Karpas-422 (cell line): ENCODE measurements at places on chromosomes 16 and 17. TPM values are rescaled to one million over a fixed set of nuclear protein-coding genes. Genes with fewer than 3 reads are reported as not detected.

DNA sequence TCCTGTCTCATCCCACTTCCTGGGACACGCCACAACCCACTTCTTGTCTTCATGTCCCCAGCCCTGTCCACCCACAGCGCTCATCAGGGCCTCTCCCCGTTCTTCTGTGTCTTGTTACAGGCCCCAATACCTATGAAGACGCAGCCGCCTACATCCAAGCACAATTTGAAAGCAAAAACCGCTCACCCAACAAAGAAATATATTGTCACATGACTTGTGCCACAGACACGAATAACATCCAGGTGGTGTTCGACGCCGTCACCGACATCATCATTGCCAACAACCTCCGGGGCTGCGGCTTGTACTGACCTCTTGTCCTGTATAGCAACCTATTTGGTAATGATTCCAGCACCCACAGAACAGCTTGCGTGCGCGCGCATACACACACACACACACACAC is 70.6 kb downstream of the AMFR start:
- H3K27me3 ChIP-seq = no peaks in the 10 kb centered on the region
- DNase-seq = no peak
- no peaks in the 10 kb centered on the region for H3K36me3 ChIP-seq
- H3K4me1 ChIP-seq = peaks cover 34% of the 10 kb centered on the region
- no peak overlapping the region for H3K27ac ChIP-seq

- H3K27me3 ChIP-seq = no peaks in the 10 kb centered on the region
- no peak for DNase-seq
- no peaks in the 10 kb centered on the region for H3K36me3 ChIP-seq
- H3K27ac ChIP-seq = no peak overlapping the region
- H3K4me3 ChIP-seq = no peak overlapping the region
Measured at GRCh38 chr16:85169333-85170065, 57.2 kb upstream of the CIBAR2 start.

LRRC75A gene
- total RNA-seq = 2.4 and 5.2 TPM in 2 replicates

HBM gene
- not detected in 2 replicates for total RNA-seq

DNA sequence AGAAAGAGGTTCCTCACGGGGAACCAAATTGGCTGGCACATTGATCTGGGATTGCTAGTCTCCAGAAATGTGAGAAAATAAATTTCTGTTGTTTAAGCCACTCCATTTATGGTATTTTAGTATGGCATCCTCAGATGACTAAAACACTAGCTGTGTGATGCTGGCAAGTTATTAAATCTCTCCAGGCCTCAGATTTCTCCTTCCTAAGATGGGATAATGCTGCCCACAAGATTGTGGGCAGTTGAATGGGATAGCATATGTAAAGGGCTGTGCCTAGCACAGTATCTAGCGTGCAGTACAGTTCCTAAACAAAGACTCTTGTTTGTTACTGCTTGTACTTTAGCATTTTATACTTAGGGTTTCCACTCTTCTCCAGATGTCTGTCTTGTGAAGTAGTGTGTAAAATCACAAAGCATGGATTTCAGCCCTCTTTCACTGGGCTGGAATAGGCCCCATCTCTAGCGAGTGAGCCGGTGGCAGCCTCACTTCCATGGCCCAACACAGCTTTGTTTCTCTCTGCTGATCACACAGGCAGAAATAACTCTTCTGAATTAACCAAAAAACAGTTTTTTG is 38.2 kb upstream of the PHAF1 start:
- H3K27ac ChIP-seq = no peak overlapping the region
- no peak overlapping the region for H3K4me3 ChIP-seq
- no peaks in the 10 kb centered on the region for H3K4me1 ChIP-seq
- H3K27me3 ChIP-seq = no peaks in the 10 kb centered on the region
- DNase-seq = no peak

GRCh38 chr17:20987511-20987910 is 55.3 kb downstream of the USP22 start:
- no peaks in the 10 kb centered on the region for H3K27me3 ChIP-seq
- no peaks in the 10 kb centered on the region for H3K4me1 ChIP-seq
- no peaks in the 10 kb centered on the region for H3K36me3 ChIP-seq
- no peak overlapping the region for H3K4me3 ChIP-seq

RNF157 gene
- not detected in 2 replicates for total RNA-seq

GRCh38 chr16:65825191-65825856 is 541.2 kb upstream of the CDH5 start:
- no peak for DNase-seq
- no peak overlapping the region for H3K27ac ChIP-seq
- H3K36me3 ChIP-seq = no peaks in the 10 kb centered on the region
- no peak overlapping the region for H3K4me3 ChIP-seq

- peak overlapping the region; percentile 80 for H3K4me3 ChIP-seq
- H3K36me3 ChIP-seq = no peaks in the 10 kb centered on the region
- peak; percentile 93 for DNase-seq
- no peaks in the 10 kb centered on the region for H3K27me3 ChIP-seq
- H3K27ac ChIP-seq = peak overlapping the region; percentile 66
- peaks cover 41% of the 10 kb centered on the region for H3K4me1 ChIP-seq
Measured at GRCh38 chr17:48012151-48012520, 25.5 kb downstream of the COPZ2 start.

DNA sequence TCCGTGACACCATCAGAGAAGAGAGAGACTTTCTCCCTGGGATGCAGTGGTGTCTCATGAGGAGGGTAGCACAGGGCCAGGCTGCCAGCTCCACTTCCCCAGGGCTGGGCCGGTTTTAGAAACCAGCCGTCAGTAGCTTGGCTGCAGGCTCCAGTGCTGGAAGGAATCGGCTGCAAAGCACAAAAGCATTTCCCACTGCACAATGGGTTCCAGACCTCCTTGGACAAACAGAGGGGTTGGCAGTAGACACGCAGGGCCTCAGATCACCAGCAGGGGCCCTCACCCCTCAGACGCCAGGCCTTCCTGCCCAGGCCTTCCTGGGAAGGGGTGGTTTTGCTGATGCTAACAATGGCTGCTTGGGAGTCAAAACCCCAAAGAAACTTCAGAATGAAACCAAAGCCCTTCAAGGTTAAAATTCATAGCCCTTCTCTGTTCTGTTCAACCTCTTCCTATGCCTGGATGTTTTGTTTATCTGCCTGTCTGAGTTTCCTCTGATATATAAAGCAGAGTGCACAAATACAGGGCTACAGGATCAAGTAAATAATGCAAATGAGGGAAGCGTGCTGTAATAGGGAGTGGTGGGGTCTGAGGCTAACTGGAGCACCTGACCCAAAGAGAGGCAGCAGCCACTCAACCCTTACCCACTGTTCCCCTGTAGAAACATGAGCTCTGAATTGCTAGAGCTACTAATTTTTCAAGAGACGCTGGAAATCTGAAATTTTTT is 26.2 kb downstream of the TEKT5 start:
- no peak overlapping the region for H3K4me3 ChIP-seq
- no peaks in the 10 kb centered on the region for H3K27me3 ChIP-seq
- peak; percentile 67 for DNase-seq
- no peaks in the 10 kb centered on the region for H3K36me3 ChIP-seq
- no peaks in the 10 kb centered on the region for H3K4me1 ChIP-seq

RNF112 gene
- 0.07 TPM in 1 of 2 replicates, not detected in the other for total RNA-seq

DNA sequence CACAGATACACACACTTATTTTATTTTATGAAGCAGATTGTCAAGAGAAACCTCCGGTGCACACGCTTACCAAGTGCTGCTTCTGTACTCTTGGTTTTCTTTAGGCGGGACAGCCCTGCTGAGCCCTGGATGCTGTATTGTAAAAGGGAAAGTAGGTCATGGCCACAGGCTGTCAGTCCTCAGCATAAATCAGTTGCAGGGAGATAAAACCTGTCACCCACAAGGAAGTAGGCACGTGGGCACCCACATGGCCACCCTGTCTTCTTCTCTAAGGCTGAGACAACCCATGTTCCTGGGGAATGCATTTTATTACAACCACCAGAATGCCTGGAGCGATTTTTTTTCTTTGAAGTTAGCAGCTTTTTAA is 59.3 kb downstream of the ASIC2 start:
- H3K4me1 ChIP-seq = no peaks in the 10 kb centered on the region
- no peaks in the 10 kb centered on the region for H3K27me3 ChIP-seq
- H3K36me3 ChIP-seq = no peaks in the 10 kb centered on the region
- H3K4me3 ChIP-seq = no peak overlapping the region
- H3K27ac ChIP-seq = no peak overlapping the region

GRCh38 chr17:16878084-16878483 is 93.8 kb downstream of the TNFRSF13B start:
- no peaks in the 10 kb centered on the region for H3K27me3 ChIP-seq
- H3K27ac ChIP-seq = no peak overlapping the region
- H3K4me3 ChIP-seq = no peak overlapping the region

IL17C gene
- not detected in 2 replicates for total RNA-seq

GRCh38 chr17:16676676-16677268 is 13.3 kb upstream of the CCDC144A start:
- H3K27ac ChIP-seq = no peak overlapping the region

DNA sequence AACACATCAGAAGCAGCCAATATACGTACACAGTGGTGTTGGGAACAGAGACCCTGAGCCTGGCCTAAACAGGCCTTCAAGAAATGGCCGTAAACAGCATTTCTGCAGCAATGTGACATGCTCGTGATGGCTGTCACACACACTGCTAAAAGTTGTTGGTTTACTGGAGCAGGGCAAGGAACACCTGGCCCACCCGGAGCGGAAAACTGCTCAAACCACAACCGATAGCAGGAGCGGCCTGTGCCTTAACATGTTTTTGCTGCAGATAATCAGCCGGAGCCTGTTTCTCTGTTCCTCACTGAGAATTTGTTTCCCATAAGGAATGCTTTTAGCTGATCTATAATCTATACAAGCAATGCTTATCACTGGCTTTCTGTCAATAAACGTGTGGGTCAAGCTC is 6.0 kb upstream of the DPEP1 start:
- no peaks in the 10 kb centered on the region for H3K36me3 ChIP-seq
- no peak for DNase-seq
- H3K4me1 ChIP-seq = no peaks in the 10 kb centered on the region
- H3K27ac ChIP-seq = no peak overlapping the region

- H3K4me3 ChIP-seq = peak within 1 kb of the TSS; percentile 92
- no peaks in the 10 kb centered on the region for H3K27me3 ChIP-seq
- H3K36me3 ChIP-seq = 0 out of 2 replicates have a peak, but pooled peaks cover 6% of the 10 kb centered on the region
Measured at GRCh38 chr17:17303010-17303846, at the start of gene NT5M. Gene NT5M (plus strand): TSS chr17:17303373. CDS start chr17:17303551, 178 bp downstream.

DNA sequence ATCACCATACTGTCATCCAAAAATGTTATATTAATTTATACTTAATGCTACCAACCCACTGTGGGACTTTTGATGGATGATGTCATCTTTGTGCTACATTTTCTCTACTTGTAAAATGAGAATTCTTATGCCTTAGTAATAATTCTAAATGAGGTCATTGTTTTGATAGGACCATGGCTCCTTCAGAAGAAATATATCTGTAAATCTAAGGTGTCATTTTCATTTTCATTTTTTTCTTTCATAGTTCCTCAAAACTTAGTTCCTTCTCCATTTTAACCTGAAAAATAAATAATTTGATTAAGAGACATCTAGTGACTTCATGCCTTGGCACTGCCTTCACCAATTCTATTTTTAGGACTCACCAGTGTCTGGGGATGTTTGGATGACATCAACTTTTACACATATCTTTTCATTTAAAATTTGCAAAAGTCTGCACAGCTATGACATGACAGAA is 48.7 kb downstream of the GPRC5B start:
- H3K36me3 ChIP-seq = no peaks in the 10 kb centered on the region
- H3K27ac ChIP-seq = no peak overlapping the region
- DNase-seq = no peak
- no peaks in the 10 kb centered on the region for H3K27me3 ChIP-seq
- H3K4me3 ChIP-seq = no peak overlapping the region

DNA sequence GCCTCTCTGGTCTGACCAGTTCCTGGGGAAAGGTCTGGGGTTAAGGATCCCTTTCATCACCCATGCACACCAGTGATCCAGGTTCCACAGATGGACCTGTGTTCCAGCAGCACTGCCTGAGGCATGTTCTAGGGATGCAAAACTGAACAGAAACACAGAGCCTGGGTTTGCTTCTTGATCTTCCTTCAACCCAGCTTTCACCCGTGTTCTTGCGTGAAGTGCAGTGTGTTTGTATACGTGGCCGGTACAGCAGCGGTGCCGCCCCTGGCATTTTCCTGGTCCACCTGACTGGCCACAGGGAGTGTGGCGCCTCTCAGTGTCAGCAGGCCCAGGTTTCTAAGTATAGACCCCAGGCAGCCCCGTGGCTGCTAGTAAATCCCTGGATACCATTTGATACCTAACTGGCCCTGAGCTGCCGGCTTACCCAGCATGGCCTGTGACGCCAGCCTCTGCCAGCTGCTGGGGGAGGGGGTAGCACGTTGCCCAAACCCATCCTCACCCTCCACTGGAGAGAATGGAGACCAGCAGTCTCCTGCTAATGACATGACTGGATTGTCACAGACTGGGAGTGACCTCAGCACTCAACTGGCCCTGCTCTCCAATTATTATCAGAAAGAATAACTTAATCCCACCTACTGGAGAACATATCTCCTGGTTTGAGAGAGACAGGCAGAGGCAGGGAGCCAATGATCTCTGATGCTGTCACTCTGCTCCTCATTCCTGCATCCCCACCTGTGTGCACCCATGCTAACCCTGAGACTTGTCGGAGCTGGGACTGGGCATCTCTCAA is 59.2 kb upstream of the LGALS9 start:
- H3K27ac ChIP-seq = no peak overlapping the region
- H3K4me3 ChIP-seq = no peak overlapping the region
- DNase-seq = no peak
- H3K36me3 ChIP-seq = no peaks in the 10 kb centered on the region
- no peaks in the 10 kb centered on the region for H3K27me3 ChIP-seq
- H3K4me1 ChIP-seq = no peaks in the 10 kb centered on the region

MRPS7 gene
- 48.8 and 58.7 TPM in 2 replicates for total RNA-seq

GRCh38 chr16:5615868-5616642 is 518.5 kb upstream of the EEF2KMT start:
- no peak overlapping the region for H3K4me3 ChIP-seq
- H3K36me3 ChIP-seq = no peaks in the 10 kb centered on the region
- H3K4me1 ChIP-seq = no peaks in the 10 kb centered on the region
- H3K27ac ChIP-seq = no peak overlapping the region
- no peaks in the 10 kb centered on the region for H3K27me3 ChIP-seq

DNA sequence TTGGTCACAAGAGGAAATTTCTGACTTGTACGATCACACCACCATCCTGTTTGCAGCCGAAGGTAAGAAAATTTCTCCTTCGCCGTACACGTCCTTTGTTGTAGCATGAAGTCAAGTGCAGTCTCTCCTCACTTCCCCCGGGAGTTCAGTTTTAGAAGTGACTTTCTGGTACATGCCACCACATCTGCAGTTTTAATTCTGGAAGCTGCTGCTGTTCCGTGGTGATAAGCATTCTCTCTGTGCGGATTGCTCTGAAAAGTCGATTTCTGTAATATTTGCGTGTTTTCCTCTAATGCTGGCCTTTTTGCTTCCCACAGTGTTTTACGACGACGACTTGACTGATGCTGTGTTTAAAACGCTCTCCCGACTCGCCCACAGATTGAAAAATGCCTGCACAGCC is 20.6 kb downstream of the METTL22 start:
- H3K4me3 ChIP-seq = no peak overlapping the region
- peaks cover 19% of the 10 kb centered on the region for H3K36me3 ChIP-seq
- no peak for DNase-seq
- H3K4me1 ChIP-seq = no peaks in the 10 kb centered on the region
- H3K27me3 ChIP-seq = no peaks in the 10 kb centered on the region
- H3K27ac ChIP-seq = no peak overlapping the region
